ENCODE measurements at places on chromosomes 6 and 20. TPM values are rescaled to one million over a fixed set of nuclear protein-coding genes. Genes with fewer than 3 reads are reported as not detected.

PAX1 gene
- 1.2 TPM for total RNA-seq

EYA4 gene
- 3.5 TPM for total RNA-seq

TMC2 gene
- total RNA-seq, result 1.3 TPM

GPR6 gene
- 2.4 TPM for total RNA-seq

LPA gene
- 1.8 TPM for total RNA-seq

SPINT4 gene
- total RNA-seq, result not detected

RPS6KA2 gene
- 78.1 TPM for total RNA-seq

MAP3K7 gene
- 42.5 TPM for total RNA-seq

FOXC1 gene
- total RNA-seq, result 3.4 TPM

SNAP91 gene
- 288 TPM for total RNA-seq

PXDC1 gene
- 21.6 TPM for total RNA-seq

FAM8A1 gene
- 38.9 TPM for total RNA-seq

ORC3 gene
- total RNA-seq, result 35.3 TPM

RHAG gene
- not detected for total RNA-seq

TCF21 gene
- not detected for total RNA-seq

C20orf144 gene
- total RNA-seq, result not detected

CAGE1 gene
- not detected for total RNA-seq

GINS1 gene
- total RNA-seq, result 2.2 TPM

TUBB2B gene
- total RNA-seq, result 187 TPM

MLN gene
- not detected for total RNA-seq

TMX4 gene
- 101 TPM for total RNA-seq

DCDC2 gene
- 1.4 TPM for total RNA-seq

NPEPL1 gene
- total RNA-seq, result 25.0 TPM

BTN1A1 gene
- total RNA-seq, result not detected

IPCEF1 gene
- total RNA-seq, result 139 TPM

SYNGAP1 gene
- total RNA-seq, result 86.2 TPM

BAK1 gene
- 8.7 TPM for total RNA-seq

FBXO5 gene
- 3.4 TPM for total RNA-seq

HLA-DQA2 gene
- 2.5 TPM for total RNA-seq

GABRR1 gene
- total RNA-seq, result not detected

C20orf141 gene
- not detected for total RNA-seq

IER3 gene
- total RNA-seq, result 18.1 TPM

SMPDL3A gene
- 10.1 TPM for total RNA-seq

CLDN20 gene
- 0.93 TPM for total RNA-seq

ENPP1 gene
- 1.9 TPM for total RNA-seq

SLC12A5 gene
- 193 TPM for total RNA-seq

UNC5CL gene
- 0.98 TPM for total RNA-seq

PPP1R14C gene
- 12.0 TPM for total RNA-seq

ESR1 gene
- total RNA-seq, result 1.6 TPM

Measured in dorsolateral prefrontal cortex (tissue), 122 donors.